Prostate gland (tissue), 2 donors: ENCODE measurements at places on chromosomes 5 and 9. TPM values are rescaled to one million over a fixed set of nuclear protein-coding genes. Genes with fewer than 3 reads are reported as not detected.

GRCh38 chr5:180787711-180788431 lies 14.7 kb downstream of the MGAT1 start:
- H3K27ac ChIP-seq = no peak overlapping the region
- no peaks in the 10 kb centered on the region for H3K27me3 ChIP-seq
- H3K4me1 ChIP-seq = peaks cover 16% of the 10 kb centered on the region
- no peak for DNase-seq
- no peak overlapping the region for H3K4me3 ChIP-seq

- no peaks in the 10 kb centered on the region for H3K36me3 ChIP-seq
- H3K4me1 ChIP-seq = no peaks in the 10 kb centered on the region
- DNase-seq = peak; percentile 47
- no peaks in the 10 kb centered on the region for H3K27me3 ChIP-seq
- peak overlapping the region; percentile 1 for H3K27ac ChIP-seq
These were observed 163.9 kb downstream of the PIK3R1 start for GRCh38 chr5:68379275-68380036.

GRCh38 chr5:159912033-159912800 lies 4.1 kb upstream of the ADRA1B start:
- H3K4me1 ChIP-seq = no peaks in the 10 kb centered on the region
- no peak overlapping the region for H3K27ac ChIP-seq
- no peak overlapping the region for H3K4me3 ChIP-seq
- DNase-seq = no peak
- H3K27me3 ChIP-seq = no peaks in the 10 kb centered on the region
- H3K36me3 ChIP-seq = no peaks in the 10 kb centered on the region

DNA sequence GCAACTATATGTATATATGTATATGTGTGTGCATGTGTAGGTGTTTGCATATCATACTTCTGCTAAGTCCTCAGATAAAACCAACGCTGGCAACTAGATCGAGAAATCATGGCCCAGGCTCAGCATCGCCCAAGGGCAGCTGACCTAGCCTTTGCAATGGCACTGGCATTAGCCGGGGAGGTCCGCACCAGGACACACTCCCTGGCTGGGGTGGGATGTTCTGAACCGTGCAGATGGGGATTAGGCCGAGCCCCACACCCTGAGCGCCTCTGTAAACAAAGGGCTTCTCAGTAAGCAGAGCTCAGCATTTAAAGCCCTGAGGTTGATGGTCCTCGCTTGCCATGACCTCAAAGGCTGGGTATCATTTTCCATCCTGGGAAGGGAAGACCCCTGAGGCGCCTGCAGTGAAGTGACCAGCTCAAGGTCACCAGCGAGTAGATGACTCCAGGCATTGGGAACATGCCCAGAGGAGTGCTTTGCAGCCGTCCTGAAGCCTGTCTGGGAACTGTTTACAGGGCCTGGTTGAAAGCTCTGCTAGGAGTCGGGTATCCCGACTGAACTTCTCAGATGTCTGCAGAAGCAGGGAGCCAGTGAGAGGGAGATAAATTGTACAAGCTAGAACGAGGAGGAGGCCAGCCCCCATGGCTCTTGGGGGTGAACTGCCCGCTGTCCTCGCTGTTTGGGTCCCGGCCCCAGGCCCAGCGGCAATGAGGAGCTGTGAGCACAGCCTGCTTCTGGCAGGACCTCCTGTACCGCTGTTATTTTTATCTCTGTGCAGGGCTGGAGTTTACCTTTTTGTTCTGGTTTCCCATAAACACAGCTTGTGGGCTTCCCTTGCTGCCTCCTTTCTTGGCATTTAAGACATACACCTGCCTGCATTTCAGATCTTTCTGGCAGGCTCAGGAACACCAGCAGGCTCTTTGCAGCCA lies 18.4 kb downstream of the GADD45G start:
- no peaks in the 10 kb centered on the region for H3K36me3 ChIP-seq
- H3K27me3 ChIP-seq = no peaks in the 10 kb centered on the region
- H3K4me3 ChIP-seq = no peak overlapping the region

DNA sequence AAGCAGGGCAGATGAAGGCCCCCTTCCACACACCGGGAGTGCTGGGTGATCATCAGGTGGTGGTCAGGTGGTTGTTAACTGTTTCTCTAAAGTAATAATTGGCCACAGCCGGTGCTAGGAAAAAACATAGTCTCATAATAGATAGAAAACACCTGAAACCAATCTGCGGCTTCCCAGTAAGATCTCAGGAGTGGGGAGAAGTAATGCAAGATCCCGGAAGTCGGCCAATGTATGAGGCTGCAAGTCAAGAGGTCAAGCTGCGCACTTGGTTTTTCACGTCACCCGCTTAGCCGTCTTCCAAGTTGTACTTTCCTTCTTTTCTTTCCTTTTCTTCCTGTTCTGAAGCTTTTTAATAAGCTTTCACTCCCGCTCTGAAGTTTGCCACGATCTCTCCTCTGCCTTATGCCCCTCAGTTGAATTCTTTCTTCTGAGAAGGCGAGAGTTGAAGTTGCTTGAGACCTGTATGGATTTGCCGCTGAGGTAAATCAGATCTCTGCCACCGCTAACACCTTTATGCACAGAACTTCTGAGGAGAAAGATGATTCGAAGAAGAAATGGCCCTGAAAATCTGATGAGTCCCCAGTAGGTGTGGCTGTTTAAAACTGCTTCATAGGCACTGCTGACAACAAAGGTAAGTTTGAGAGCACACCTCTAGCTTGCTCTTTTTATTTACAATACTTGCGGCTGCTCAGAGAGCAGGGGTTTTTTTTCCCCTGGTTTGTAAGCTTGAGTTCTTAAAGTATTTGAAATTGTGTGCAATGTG lies 406.6 kb downstream of the FAM170A start:
- H3K27ac ChIP-seq = no peak overlapping the region
- no peak for DNase-seq
- no peaks in the 10 kb centered on the region for H3K36me3 ChIP-seq
- H3K4me3 ChIP-seq = no peak overlapping the region

GRCh38 chr5:32420506-32420905 lies 24.0 kb downstream of the ZFR start:
- H3K27me3 ChIP-seq = no peaks in the 10 kb centered on the region
- DNase-seq = no peak
- H3K4me3 ChIP-seq = no peak overlapping the region
- no peaks in the 10 kb centered on the region for H3K4me1 ChIP-seq
- no peaks in the 10 kb centered on the region for H3K36me3 ChIP-seq
- no peak overlapping the region for H3K27ac ChIP-seq

Gene GPR21
- total RNA-seq = 0.97 TPM
